ENCODE measurements at places on chromosomes 16 and 17.

GRCh38 chr16:25523183-25523582, 168.6 kb upstream of the HS3ST4 start:
- DNase-seq: no peak

DNA sequence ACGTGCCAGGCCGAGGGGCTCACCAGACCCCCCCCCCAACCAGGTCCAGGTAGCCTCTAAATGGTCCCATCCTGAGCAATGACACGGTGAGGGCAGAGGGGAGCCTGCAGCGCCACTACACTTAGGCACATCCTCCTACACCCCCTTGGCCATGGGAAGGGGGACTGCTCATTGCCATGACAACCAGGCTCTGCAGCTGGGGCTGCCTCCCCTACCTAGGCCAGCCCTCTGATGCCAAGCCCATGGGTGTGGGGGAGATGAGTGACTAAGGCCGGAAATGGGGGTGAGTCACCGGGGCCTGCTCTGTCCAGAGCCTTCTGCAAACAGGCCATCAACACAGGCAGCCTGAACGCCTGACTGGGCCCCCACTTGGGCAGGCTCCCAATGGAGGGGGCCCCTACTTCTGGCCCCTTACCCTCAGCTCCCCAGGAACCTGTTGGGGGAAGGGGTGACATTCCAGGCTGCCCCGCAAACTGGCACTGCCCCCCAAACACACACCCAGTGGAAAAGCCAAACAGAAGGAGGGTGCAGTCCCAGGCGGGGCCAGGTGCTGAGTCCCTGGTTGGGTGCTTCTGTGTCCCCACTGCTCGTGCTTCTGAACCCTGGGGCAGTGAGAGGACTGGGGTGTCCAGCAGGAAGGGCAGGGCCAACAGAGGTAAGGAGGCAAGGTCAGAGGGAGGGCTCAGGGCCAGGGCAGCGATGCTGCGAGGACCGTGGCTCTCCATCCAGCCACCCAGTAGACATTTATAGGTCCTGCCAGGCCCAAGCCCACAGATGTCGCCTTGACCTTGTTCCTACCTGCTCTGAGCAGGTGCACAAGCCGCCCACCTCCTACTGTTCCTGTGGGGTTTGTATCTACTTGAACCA, 8.2 kb downstream of the PLCD3 start:
- DNase-seq: peak; percentile 63

GRCh38 chr17:77189148-77189547, 48.4 kb downstream of the SEC14L1 start:
- no peak for DNase-seq

GRCh38 chr16:67397812-67398545, 4.7 kb upstream of the TPPP3 start:
- DNase-seq: peak; percentile 59

DNA sequence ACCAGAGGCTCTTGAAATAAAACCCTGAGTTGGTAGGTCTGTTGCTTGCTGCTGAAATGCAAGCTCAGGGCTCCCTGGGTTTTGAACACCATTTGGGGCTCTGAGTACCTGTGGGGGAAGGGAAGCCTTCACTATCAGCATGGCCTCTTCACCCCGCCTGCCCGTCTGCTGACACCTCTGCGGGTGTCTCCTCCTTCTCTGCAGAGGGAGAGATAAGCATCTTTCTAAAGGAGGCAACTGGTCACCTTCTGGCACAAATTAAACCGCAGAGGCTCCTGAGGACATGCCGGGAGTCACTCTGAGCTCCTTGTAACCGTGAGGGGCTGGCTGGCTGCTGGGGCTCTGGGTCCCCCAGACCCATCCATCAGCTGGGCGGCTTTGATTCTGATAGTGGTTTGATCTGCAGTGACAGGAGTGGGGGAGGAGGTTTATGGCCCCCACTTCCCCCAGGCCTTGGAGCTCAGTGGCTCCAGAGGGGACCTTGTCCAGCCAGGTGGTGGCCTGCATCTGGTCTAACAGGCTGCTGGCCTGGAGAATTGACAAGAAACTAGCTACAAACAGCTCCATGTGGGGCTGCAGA, 123.5 kb downstream of the IRF8 start:
- no peak for DNase-seq

GRCh38 chr16:28191364-28191960, 20.3 kb downstream of the XPO6 start:
- DNase-seq: no peak

DNA sequence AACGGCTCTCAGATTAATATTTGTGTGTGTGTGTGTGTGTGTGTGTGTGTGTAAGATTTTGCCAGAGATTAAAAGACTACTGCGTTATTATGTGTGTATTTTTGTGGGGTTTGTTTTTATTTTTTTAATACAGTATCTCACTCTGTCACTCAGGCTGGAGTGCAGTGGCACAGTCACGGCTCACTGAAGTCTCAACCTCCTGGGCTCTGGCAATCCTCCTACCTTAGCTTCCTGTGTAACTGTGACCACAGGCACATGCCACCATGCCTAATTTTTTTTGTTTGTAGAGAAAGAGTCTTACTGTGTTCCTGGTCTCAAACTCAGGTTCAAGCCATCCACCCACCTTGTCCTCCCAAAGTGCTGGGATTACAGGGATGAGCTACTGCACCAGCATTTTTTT, 87.2 kb downstream of the CYB561 start:
- DNase-seq: no peak

DNA sequence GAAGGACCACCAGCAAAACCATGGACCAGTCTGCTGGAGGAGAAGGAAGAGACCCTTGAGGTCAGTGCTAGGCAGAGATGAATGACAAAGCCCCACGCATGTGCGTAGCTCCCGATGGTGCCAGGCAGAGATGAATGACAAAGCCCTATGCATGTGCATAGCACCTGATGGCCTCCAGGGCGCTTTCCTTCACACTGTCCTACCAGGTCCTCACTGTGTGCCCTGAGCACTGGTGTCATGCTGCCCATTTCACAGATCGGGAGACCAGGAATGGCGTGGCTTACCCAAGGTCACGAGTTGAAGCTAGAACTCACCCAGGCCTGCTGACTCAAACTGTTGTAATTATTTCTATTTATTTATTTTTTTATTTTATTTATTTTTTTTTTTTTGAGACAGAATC, 149.6 kb downstream of the KATNIP start:
- no peak for DNase-seq

DNA sequence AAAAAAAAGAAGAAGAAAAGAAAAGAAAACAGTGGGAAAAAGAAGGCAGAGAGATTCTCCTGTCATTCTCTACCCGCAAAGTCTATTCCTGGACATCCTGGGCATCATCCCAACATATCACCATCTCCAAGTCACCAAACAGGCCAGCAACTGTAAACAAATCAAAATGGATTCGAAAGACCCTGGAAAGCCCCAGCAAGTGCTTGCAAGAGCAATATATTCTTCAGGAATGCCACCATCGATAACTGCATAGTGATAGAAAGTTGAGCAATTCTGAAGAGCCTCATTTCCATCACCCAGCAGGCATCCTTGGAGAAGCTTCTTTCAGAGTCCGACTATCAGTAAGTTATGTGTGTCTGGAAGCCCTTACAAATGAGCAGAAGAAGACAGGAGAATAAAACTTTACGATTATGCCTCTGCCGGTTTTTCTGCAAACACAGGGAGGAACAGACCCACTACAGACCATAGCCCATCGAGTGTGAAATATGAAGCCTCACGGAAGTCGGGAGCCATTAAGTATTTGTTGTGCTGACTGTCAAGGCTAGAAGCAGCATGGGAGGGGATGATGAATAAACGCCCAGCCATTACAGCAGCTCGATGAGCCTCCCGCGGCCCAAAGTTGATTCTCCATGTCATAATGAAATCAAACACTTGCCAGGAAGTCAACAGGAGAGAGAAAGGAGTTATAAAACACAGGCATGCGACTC, 64.5 kb upstream of the SEC14L1 start:
- no peak for DNase-seq

- no peak for DNase-seq
These were observed 37.9 kb downstream of the LYRM1 start for GRCh38 chr16:20938426-20938825.

DNA sequence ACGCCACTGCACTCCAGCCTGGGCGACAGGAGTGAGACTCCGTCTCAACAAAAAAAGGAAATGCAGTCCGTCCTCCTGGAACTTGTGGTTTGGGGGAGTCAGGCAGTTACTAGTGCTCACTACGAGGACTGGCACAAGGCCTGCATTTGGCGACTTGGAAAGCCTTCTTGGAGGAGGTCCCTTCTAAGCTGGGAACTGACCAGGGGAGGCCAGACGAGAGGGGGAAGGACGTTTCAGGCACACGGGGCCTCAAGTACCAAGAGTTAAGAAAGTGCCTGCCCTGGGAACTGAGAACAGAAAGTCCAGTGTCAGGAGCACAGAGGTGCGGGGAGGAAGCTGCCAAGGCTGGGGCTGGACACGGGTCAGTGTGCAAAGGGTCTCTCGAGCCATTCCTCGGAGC, 89.9 kb downstream of the ABR start:
- DNase-seq: no peak

DNA sequence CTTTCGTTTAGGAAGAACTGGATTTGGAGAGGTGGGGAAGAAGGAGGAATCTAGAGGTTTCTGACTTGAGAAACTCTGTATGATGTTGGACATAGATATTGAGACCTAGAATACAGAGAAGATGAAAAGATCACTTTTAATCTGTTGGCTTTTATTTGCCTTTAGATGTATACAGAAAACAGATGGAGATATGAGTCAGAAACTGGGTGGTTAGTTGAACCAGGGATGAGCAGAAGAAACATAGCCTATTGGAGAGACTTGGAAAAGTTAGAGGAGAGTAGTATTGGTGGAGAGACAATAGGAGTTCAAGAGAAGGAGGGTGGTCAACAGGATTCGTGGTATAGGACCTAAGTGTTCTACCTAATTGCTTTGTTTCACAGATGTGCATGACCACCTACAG, 5.1 kb downstream of the PHAF1 start:
- DNase-seq: no peak

DNA sequence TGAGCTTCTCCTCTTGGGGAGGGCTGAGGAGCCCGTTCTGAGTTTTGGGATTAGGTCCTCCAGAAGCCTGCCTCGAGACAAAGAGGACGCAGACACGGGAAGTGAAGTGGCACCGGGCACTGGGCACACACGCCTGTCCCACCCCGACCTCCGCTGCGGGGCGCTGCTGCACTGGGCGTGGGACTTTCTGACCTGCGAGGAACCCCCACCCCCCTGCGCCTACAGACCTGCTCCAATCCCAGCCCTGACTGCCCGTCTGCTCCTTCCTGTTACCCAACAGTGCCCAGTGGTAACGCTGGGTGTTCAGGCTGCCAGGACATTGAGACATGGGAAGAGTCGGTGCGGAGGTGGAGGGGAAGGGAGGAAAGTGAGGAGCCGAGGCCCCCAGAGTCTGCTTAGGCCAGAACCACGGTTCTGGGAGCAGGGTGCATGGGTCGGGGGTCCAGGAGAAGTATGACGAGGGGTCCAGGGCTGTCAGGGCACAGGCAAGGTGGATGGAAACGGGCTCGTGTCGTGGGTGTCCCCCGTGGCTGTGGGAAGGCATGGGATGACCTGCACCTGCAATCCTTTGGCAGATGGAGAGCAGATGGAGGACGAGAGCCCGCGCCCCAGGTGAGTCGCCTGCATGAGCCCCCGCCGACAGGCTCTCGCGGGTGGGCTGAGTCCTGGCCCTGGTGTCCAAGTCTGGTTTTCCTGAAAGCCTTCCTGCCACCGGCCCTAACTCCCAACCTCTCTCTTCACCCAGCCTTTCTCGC, 112.0 kb upstream of the CREBBP start:
- DNase-seq: peak; percentile 45

DNA sequence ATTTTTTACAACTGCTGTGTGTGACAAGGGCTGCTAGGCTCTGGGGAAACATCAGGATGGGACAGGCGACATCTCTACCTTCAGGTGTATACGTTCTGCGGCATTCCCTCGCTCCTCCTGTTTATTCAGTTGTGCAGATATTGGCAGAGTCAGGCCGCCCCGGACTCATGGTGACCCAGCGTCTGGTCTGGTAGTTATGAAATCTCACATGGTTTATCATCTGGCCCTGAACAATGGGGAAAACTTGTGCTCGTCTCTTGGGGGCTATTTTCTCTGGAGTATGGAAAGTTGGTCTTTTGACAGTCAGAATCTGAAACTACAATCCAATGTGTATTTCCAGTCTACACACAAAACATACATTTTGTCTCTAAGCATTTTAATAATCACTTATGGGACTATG, 3.3 kb downstream of the MARCHF10 start:
- DNase-seq: no peak

- no peak for DNase-seq
These were observed 16.9 kb upstream of the KSR1 start for GRCh38 chr17:27439342-27439741.

- DNase-seq: no peak
These were observed 148.6 kb upstream of the IRX6 start for GRCh38 chr16:55175389-55175788.

DNA sequence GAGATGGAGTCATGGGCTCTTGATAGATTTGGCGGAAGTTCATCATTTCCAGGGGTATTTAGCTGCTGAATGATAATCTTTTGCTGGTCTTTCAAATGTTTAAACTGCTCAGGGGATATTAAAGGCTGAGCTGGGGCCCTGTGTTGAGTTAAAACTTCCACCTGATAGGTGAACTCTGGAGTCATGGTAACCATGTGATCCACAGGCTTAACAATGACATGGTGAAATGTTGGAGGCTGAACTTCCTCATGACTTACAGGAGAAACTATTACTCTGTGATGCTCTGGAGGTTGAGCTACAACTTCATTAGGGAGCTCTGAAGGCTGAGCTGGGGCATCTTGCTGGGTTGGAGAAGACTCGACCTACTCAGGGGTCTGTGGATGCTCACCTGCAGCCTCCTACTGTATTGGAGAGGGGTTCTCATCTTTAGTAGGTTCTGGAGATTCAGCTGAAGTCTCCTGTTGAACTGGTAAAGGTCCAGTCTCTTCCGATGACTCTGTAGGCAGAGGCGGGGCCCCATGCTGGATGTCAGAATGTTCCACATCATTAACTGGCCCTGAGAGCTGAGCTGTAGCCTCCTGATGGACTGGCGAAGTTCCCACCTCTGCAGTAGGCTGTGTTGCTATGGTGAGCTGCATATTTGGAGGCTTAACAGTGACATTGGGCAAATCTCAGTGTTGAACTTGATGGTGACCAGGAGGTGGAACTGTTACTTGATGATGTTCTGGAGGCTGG, 24.2 kb downstream of the RDM1 start:
- no peak for DNase-seq

DNA sequence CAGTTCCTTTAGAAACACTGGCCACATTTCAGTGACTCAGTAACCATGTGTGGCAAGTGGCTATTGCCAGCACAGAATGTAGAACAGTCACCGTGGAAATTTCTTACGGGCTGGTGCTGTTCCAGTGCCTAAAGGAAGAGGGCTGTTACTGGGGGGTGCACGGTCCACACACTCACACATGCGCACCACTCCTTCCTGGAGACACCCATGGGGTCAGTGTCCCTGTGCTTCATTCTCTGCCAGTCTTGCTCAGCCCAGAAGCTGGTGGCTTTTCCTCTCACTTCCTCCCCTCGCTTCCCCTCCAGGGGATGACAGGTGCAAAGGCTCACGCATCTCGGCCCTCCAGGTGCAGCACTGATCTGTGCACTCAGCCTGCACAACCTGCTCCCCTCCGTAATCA, 115.6 kb downstream of the CCDC182 start:
- no peak for DNase-seq

- DNase-seq: peak; percentile 41
These were observed 1.2 kb downstream of the ARHGEF15 start for GRCh38 chr17:8311131-8311790.

- DNase-seq: no peak
These were observed 7.0 kb downstream of the ZNF843 start for GRCh38 chr16:31435341-31436220.

All from H7 (cell line).